ENCODE measurements at places on chromosomes 6 and 20.

- peak; percentile 61 for DNase-seq
These were observed 34.5 kb upstream of the MPC1 start for GRCh38 chr6:166417285-166417691.

DNA sequence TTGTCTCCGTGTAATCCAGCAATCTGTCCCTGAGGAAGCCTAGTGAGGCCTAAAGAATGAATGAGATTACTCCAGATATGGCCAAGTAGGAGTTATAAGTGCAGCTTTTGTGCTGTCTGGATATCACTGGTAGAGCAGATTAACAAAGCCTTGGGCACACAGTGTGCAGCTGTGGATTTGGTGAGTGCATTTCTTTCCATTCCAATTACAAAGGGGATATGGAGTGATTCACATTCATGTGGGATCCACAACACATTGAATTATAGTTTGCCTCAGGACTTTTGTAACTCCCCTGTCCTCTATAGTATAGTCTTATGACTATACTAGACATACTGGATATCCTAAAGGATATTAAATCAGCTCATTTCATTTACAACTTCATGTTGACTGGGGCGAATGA, 47.1 kb downstream of the HLA-F start:
- no peak for DNase-seq

DNA sequence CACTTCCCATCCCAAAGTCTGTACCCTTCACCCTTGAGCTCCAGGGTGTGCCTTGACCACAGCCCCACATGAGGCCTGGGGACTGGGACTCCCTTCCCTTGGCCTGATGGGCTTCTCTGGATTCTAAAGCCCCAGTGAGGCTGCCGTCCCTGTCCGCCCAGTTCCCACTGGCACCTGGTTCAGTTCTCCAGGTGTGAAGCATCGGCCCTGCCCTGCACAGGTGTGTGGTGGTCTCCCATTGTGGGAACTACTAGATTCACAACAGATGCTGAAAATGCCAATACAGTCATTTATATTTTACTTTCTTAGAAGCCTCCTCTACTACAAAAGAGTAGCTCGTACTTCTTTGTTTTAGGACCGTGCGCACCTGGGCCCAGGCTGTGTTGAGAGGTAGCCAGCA, 72.8 kb downstream of the TTLL2 start:
- DNase-seq = no peak

DNA sequence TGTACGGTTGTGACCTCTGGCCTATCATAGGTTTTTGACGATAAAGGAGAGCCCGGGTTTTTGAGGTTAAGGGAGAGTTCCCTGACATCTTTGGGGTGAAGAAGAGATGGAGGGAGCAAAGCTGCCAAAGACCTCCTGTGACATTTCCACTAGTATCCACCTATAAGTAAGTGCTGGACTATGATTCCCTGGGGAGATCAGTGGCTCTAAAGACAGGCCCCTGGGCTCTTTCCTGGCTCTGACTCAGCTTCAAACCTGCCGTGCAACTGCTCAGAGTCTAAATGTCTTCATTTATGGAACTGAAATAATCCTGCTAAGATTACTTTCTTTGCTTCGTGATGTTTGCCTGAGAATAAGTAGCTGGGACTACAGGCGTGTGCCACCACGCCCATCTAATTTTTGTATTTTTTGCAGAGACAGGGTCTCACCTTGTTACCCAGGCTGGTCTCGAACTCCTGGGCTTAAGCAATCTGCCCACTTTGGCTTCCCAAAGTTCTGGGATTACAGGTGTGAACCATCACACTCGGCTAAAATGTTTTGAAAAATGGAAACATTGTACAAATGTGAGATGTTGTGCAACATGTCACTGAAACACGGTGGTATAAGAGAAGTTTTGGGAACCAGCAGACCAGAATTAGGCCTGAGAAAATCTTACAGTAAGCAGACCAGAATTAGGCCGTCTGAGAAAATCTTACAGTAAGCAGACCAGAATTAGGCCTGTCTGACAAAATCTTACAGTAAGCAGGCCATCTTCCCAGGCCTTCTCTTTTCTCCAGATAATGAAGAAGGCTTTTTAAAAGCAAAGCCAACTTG, 1.1 kb upstream of the PAQR8 start:
- no peak for DNase-seq

- DNase-seq = no peak
These were observed 3.1 kb upstream of the UBE2J1 start for GRCh38 chr6:89355511-89356194.

DNA sequence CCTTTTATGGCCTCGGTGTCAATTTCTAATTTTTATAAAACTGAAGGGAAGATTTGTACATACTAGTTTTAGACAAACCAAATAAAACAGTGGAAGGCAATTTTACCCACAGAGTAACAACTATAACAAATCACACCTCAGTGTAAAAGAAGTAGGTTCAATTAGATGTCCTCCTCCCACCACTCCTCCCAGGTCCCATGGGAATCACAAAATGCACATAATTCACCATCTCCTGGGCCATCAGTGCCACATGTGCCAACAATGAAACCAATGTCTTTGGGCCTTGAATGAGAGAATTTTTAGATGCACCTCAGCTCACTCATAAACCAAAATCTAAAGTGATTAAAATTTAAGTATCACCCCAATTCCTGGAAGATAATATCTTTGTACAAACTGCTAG, 267.8 kb downstream of the BTBD9 start:
- DNase-seq = no peak

DNA sequence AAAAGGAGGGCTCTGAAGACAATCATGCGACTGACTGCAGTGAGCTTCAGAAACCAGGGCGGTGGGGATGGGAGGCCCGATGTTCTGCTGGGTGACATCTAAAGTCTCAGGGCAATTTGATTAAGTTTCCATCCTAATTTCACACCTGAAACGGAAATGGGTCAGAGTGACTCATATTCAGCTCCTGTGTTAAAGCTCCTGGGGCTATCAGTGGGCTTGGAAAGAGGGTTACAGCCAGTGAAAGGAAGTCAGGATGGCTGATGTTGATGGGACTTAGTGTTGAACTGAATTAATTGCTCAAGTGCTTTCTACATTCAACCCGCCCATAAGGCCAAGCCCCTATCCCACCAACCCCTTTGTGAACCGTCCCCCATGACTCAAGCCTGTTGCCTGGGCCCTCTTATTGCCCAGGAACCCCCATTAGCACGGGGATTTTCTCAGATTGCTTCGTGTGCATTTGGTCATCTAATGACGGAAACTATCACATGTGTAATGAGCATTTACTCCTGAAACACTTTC, 47.1 kb upstream of the TBC1D7 start:
- DNase-seq = peak; percentile 61

- DNase-seq = no peak
These were observed 6.0 kb downstream of the SDC4 start for GRCh38 chr20:45341939-45342854.

- DNase-seq = no peak
These were observed 96.9 kb upstream of the SLC24A3 start for GRCh38 chr20:19115581-19115980.

DNA sequence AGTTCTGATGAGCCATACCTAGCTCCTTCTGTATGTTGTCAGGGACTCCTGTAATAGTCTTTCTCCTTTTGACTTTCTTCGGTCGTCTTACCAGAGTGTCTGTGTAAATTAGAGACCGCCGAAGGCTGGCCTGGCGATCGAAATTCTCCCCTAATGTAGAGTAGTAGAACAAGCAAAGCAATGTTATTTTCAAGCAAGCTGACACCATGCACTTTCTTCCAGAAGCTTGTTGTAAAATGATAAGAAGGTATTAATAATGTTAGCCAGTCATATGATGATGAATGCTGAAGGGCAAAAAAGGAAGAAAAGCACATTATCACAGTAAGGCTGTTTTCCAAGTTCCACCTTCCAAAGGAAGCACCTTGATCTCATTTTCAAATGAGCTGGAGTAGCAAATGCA, 37.9 kb downstream of the HEBP2 start:
- DNase-seq = no peak

- DNase-seq = no peak
These were observed 288.2 kb downstream of the QKI start for GRCh38 chr6:163702736-163703135.

DNA sequence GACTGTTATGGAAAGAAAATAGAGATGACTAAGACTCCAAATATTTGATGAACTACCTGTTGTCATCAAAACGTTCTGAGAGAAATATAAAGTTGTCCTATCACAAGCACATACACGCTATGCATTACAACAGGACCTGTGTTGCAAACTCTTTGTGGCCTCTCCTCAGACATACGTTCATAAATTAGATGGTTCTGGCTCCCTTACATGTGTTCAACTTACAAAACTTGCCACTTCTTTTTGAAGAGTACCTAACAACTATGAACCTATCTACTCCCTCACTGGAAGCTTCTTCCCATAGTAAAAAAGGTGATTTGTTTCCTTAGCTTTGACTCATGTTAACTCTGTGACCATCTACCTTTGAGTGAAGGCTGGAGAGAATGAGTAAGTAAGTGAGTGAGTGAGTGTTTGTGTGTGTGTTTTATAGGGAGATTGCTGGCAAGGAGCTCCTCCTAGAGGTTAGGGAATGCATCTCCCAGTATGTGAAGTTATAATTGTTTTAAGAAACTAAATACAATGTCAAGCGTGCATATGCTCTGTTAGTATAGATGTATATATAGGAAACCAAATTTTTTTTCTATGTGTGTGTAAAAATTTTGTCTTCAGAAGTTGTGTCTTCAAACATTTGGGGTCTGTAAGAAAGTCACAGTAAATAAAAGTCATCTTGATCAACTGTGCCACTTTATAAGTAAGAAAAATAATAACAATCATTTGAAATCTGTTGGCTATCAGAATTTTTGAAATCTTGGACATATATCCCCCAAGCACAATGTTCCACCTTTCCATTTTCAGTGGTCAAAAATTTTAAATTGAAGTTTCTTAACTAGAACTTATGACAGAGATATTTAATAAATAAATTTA, 1211.1 kb upstream of the GJE1 start:
- no peak for DNase-seq

GRCh38 chr20:43762911-43763310, 36.1 kb upstream of the GTSF1L start:
- no peak for DNase-seq

DNA sequence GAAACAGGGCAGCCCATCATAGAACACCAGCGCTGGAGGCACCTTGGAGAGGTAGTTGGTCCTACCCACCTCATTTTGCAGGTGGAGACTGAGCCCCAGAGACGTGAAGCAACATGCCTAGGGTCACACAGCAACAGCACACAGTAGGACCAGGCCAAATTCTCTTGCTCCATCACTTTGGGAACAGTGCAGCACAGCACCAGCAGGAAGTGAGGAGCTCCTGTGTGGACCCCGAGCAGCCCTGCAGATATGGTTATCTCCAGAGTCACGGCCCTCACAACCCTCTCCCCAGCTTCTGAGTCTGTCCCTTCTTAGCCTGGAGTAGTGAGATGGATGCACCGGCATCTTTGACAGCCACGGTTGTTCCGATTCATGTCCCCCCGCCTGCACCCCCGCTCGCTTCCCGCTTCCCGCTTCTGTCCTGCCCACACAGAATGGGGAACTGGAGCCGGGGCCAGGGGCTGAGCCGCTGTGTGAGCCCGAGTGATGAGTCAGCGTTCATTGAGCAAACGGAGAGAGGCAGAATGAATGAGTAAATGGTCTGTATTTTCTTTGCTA, 72.6 kb upstream of the DUSP22 start:
- no peak for DNase-seq

DNA sequence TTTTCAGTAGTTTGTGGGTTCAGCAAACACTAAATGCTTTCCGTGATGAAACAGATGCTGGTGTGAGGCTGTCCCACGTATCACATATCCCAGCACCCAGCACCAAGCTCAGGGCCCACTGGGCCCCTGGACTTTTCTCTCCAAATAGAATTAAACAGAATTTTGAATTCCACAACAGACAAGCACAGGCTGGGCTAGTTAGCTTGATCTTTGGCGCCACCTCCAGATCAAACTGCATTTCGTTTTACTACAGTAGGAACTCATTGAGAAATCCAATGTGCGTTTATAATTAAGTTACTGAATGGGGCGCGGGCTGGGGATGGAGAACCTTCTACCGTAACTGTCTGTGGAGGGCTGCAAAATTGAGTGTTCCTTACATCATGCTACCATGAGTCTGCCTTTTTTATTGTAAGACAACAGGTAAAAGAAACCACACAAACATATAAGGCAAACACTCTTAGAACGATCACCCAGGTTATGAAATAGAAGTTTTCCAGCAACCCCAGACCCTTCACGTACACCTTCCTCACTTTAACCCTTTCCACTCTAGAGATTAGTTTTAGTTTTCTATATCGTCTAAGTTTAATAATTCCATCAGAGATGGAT, 107.8 kb downstream of the ZFP64 start:
- DNase-seq = peak; percentile 55

GRCh38 chr6:107957308-107957908, 600 bp downstream of the SEC63 start:
- DNase-seq = peak; percentile 80

GRCh38 chr20:34997131-34997561, 41.5 kb downstream of the MYH7B start:
- no peak for DNase-seq

DNA sequence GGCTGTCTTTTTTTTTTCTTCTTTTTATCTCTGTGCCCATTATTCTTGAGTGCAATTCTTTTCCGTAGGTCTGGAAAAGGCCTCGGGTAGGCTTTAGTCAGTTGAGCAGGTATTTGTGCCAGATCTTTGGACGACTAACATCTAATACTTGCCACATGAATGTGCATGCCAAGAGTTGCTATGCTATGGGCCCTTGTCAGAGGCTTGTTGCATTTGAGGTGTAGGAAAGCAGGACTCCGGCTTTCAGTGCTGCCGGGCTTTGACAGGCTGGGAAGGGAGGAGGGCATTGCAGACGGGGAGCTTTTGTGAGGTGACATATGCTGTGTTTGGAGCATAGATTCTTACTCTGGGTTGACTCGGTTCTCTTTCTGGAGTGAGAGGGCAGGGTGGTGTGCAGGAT, 10.2 kb downstream of the LRRC1 start:
- DNase-seq = no peak

- DNase-seq = no peak
These were observed 10.8 kb downstream of the FNDC1 start for GRCh38 chr6:159180001-159180400.

GRCh38 chr6:150373260-150373701, 4.5 kb downstream of the IYD start:
- DNase-seq = no peak

DNA sequence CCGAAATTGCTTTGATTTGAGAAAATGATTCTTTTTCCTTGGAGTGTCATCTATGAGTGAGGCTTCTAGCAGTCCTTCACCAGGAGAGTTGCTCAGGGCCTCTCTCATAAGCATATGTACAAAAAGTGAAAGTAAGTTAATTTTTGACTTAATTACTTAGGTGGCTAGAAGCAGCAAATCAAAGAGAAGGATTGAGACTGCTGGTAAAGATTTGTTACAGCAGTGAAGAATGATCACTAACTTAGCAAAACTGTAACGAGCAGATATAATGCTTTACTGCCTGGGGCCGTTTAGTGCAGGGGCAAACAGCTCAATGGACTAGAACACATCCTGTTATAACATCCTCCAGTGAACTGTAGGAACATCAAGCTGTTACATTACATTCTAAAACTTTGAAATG, 167.8 kb upstream of the RIPOR2 start:
- no peak for DNase-seq
